Stimulated activated CD8-positive, alpha-beta memory T cell treated with anti-CD3 and anti-CD28 coated beads, Interleukin-7, amount 100 ng/mL, for 1 hour (primary cell): ENCODE measurements at places on chromosomes 7 and 10.

DNA sequence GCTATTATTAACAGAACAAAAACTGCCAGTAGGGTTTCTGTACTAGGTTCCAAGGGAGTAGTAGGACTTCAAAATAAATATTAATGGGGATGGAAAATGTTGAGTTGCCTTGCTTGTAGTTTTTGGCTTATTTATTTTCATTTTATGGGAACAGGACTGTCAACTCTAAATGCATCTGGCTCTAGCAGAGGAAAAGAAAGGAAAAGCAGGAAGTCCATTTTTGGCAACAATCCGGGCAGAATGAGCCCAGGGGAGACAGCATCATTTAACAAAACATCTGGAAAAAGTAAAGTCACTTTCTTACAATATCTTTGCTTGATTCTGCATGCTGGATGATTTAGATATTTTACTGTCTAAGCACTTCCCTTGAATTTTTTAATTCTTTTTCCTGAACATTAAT, 69.4 kb downstream of the NOC3L start:
- no peak for DNase-seq

DNA sequence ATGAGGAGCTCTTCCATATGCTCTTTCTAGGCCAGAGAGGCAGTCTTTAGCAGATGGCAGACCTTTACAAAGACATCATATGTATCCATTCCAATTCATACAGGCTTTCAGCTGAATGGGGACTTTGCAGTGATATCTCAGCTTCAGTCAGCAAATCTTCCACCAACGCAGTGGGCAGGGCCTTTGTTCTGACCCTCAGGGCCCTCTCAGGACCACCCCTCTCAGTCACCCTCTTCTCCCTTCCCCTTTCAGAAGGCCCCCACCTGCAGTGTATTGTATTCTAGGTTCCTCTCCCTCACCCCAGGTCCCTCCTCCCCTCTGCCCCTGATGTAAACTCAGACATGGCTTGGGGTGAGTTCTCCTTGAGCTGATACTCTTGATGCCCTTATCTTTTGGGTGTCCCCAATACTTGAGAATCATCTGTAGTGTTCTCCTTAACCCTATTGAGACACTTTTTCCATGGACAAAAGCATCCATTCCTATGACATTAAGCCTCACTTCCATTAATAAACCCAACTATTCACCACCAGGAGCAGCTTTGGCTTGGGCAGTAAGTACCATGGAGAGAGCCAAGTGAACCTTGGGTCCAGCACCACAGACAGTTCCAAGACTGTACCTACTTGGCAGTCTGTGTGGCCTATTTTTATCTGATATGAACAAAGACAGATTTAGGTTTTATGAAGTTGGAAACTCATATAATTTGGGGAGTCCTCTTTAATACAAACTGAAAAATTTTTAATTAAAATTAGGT, 62.7 kb downstream of the ADCYAP1R1 start:
- no peak for DNase-seq

- DNase-seq, result no peak
These were observed 61.2 kb downstream of the GSAP start for GRCh38 chr7:77354914-77355313.

- no peak for DNase-seq
These were observed 11.5 kb upstream of the SH2D4B start for GRCh38 chr10:80526218-80526617.

- no peak for DNase-seq
These were observed 7.2 kb upstream of the SNX10 start for GRCh38 chr7:26284477-26284876.

DNA sequence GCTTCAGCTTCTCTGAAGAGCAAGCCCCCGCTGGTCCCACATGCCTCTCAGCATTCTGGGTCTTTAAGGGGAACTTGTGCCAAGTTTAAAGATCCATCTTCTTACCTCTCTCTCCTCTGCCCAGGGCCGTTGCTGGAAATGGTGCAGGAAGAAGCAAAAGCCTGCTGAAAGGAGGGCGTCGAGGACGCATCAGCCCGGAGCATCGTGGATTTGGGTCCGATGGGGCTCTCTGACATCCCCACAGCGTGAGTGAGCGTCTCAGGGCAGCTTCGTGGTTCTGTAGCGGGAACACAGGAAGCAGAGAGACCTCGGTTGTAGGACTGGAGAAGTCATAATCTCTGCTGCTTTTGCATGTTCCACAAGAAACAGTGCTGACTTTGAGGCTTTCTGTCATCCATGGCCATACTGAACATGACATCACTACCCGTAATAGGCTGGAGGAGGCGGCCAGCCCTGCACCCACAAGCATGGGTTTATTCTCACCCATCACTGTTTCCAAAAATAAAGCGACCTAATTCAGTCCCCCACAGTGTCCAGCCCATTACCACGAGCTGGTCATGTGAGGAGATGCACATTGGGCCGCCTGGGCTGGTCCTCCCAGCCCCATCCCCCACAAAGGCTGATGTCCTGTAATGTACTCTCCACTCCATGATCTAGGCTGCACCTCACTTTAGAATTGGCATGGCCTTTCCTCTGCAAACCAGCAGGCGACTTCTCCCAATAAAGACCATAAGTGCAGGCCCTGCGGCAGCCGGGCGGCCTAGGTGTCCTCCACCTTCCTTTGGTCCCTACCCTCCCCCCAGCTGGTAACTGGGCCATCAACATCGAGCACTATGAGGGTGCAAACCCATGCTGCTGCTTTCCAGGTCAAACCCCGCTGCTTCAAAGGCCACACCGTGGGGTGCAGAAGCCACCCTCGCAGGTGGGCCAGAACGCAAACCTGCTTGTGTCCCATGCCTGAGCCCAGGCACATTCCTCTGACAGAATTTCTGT, 276.9 kb downstream of the TNS3 start:
- no peak for DNase-seq
